Karpas-422 (cell line): ENCODE measurements at places on chromosomes 16 and 17.

DNA sequence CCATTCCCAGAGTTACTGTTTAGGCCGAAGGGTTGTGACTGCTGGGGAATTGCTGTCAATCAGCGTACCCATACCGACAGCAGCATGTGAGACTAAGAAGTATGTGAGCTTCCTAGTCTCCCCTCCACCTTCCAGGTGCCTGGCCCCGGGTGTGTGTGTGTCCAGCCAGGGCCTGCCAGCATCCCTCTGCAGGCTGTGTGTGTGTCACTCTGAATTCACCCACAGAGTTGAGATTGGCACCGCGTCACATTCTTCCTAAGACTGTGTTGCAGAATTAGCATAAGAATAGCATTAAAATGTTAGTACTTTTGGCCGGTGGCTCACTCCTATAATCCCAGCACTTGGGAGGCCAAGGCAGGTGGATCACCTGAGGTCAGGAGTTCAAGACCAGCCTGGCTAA lies 31.8 kb downstream of the PRMT7 start:
- no peaks in the 10 kb centered on the region for H3K27me3 ChIP-seq
- no peak overlapping the region for H3K27ac ChIP-seq
- peaks cover 26% of the 10 kb centered on the region for H3K36me3 ChIP-seq

GRCh38 chr16:78591682-78592103 lies 492.2 kb downstream of the WWOX start:
- H3K27me3 ChIP-seq: no peaks in the 10 kb centered on the region
- no peak overlapping the region for H3K4me3 ChIP-seq
- H3K4me1 ChIP-seq: no peaks in the 10 kb centered on the region
- H3K27ac ChIP-seq: no peak overlapping the region

DNA sequence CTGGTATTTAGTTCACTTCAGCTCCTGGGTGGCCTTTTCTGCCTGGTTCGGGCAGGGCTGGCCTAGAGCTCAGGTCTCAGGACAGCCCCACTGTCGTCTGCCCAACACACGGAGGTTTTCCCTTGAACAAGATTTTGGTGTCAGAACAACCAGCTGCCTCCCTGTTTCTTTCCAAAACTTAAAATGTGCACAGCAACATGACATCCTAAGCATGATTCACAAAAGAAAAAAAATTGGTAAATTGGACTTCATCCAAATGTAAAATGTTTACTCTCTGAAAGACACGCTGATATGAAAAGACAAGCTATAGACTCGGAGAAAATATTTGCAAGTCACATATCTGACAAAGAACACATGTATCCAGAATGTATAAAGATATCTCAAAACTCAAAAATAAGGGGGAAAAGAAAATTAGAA lies 197.8 kb upstream of the CHMP6 start:
- H3K27me3 ChIP-seq: no peaks in the 10 kb centered on the region
- peaks cover 27% of the 10 kb centered on the region for H3K4me1 ChIP-seq
- H3K4me3 ChIP-seq: no peak overlapping the region
- no peak overlapping the region for H3K27ac ChIP-seq
- no peak for DNase-seq
- no peaks in the 10 kb centered on the region for H3K36me3 ChIP-seq

DNA sequence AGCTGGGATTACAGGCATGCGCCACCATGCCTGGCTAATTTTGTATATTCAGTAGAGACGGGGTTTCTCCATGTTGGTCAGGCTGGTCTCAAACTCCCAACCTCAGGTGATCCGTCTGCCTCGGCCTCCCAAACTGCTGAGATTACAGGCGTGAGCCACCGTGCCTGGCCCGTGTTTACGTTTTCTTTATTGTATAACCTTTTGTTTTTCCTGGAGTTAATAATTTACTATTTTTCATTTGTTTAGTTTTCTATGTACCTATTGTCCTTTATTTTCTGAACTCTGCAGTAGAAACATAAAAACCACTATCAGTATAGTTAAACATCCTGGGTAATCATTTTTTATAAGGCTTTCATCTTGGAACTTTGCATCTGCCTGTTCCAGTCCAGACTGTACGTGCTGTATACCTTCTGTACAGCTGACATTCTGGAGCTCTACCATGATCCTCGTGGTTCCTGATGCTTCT lies 73.6 kb downstream of the PPM1E start:
- H3K27ac ChIP-seq: no peak overlapping the region
- DNase-seq: no peak
- peaks cover 19% of the 10 kb centered on the region for H3K4me1 ChIP-seq
- H3K27me3 ChIP-seq: no peaks in the 10 kb centered on the region
- H3K36me3 ChIP-seq: no peaks in the 10 kb centered on the region
- H3K4me3 ChIP-seq: no peak overlapping the region

DNA sequence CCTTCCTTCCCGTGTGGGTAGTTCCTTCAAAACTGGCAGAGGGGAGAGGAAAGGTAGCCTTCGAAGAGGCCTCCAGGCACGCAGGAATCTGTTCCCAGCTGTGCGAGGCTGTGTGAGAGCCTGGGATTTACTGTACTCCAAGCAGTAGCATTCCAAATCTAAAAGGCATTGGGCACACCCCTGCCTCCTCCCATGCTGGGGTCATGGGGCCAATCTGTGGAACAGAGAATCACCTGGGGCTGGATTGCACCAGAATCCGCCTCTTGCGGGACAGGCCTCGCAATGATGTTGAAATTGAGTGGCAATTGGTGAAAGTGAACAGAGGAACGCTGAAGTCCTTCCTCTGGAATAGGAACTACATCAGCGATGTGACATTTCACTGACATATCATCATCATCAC lies 72.5 kb upstream of the IRX3 start:
- H3K4me3 ChIP-seq: no peak overlapping the region
- peaks cover 15% of the 10 kb centered on the region for H3K4me1 ChIP-seq
- no peak for DNase-seq

- H3K27me3 ChIP-seq: no peaks in the 10 kb centered on the region
- H3K4me3 ChIP-seq: no peak overlapping the region
Observed at GRCh38 chr17:20302246-20302917, 165.0 kb downstream of the LGALS9B start.
